ENCODE measurements at places on chromosomes 12 and 14.

DNA sequence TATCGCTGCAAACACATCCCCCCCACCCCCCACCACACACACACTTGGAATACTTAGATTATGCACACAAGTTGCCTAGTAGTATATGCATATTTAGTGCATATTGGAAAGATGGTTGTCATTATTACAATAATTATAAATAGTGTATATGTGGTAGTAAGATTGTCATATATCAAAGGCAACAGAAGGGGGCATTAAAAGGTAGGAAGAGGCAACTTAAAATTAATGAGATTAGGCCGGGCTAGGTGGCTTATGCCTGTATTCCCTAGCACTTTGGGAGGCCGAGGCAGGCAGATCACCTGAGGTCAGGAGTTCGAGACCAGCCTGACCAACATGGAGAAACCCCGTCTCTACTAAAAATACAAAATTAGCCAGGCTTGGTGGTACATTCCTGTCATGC, 52.1 kb downstream of the GSC start:
- no peak for DNase-seq

GRCh38 chr14:67697006-67697405, 1.4 kb upstream of the RDH11 start:
- DNase-seq, result no peak

- no peak for DNase-seq
These were observed 170.5 kb upstream of the RBM19 start for GRCh38 chr12:114136631-114137030.

GRCh38 chr14:54771411-54772027, 131.1 kb downstream of the GCH1 start:
- DNase-seq, result no peak

GRCh38 chr12:6676962-6677361, 12.2 kb downstream of the ZNF384 start:
- DNase-seq, result no peak

DNA sequence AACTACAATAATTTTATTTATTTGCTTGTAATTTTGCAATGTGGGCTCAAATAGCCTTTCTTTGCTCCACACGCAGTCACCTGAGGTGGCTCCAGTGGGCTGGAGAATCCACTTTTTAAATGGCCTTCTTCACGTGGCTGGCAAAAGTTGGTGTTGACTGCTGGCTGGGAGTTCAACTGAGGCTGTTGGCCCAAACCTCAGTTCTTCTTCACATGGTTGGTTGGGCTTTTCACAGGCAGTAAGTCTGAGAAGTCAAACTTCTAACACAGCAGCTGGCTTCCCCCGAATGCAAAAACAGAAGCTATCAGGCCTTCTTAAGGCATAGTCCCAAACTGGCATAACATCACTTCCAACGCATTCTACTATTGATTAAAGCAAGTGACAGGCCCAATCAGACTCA, 2.1 kb upstream of the OXA1L start:
- DNase-seq, result no peak

GRCh38 chr12:53937596-53938325, 870 bp upstream of the HOXC13 start:
- DNase-seq, result no peak
